ENCODE measurements at places on chromosomes 11 and 22.
A peak's percentile ranks its signal among the peaks of the same experiment; 100 is the strongest.

DNA sequence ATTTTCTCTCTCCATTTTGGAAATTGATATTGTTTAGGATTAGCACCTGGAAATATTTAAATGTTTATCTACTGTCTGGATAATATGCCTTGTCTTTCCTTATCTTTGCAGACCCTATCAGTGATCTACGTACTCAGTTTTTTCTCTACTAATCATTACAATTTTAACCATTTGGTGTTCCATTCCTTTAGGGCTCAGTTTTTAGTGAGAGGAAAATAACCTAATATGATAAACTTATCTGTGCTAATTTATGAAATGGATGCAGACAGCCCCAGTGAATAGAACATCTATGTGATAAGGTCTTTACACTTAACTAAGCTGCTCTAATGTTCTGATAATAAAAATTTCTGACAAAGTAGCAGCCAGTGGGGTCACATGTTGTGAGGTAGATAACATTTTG is 68.5 kb downstream of the SVIP start:
- no peak for DNase-seq

- DNase-seq, result no peak
Observed at GRCh38 chr22:37391702-37392101, 35.6 kb downstream of the ELFN2 start.

- no peak for DNase-seq
Observed at GRCh38 chr11:46920755-46921154, 2.4 kb upstream of the LRP4 start.

GRCh38 chr11:85939099-85940015 is 84.2 kb downstream of the CCDC83 start:
- no peak for DNase-seq

DNA sequence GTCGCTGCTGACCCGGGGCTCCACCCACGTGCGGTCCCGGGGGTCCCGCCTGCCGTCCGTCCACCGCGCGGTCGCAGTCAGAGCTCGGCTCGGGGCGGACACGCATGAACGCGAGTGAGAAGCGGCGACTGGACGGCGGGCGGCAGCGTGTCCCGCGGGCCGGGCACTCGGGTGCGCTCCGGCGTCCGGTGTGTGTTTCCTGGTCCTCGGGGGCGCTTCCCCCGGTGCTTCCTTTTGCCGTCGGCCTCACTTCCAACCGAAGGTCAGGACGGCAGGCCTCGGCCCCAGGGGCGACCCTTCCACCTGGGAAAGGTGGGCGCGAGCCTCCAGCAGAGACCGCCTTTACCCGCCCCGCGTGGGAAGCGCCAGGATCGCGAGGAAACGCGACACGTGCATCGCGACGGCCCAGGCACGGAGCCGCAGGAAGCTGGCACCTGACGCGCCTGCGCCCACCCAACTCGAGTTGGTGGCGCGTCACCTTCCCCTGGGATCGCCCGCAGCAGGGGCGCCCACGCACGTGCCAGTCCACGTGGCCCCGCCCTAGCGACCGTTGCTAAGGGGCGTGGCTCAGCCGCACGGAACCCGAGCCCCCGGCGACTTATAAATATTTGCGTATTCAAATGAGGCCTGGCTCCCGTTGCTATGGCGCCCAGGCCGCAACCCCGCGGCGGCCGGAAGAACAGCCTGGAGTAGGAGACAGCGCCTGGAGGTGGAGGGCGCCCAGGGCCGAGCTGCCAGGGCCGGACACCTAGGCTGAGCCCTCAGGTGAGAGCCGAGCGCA is at the start of gene LRRC56:
TSS of gene LRRC56 (plus strand) at position 687 of the 781 bp plus-strand sequence. CDS start 3,158 bp downstream, outside the sequence.
- peak; percentile 85 for DNase-seq

DNA sequence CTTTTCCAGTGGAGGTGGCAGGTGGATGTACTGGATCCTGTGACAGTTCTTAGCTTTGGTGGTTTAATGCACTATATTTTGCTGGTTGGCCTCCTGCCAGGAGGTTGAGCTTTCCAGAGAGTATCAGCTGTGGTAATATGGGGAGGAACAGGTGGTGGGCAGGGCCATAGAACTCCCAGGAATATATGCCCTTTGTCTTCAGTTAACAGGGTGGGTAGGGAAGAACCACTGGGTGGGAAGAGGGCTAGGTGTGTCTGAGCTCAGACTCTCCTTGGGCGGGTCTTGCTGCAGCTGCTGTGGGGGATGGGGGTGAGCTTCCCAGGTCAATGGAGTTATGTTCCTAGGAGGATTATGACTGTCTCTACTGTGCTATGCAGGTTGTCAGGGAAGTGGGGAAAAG is 203.8 kb downstream of the DLG2 start:
- no peak for DNase-seq

DNA sequence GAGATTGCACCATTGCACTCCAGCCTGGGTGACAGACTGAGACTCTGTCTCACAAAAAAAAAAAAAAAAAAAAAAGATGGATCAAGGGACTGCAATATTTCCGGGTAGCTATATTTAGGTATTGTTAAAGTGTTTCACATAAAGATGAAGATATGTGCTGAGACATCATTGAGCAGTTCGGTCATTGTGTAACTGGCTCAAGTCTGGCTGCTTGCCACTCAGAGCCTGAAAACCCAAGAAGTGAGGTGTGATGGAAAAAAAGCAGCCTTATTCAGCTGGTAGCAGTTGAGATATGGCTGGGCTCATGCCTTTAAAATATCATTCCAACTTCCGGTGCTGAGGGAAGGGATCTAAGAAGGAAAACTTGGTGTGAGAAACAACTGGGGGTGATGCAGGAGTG is 46.9 kb downstream of the LUZP2 start:
- no peak for DNase-seq

DNA sequence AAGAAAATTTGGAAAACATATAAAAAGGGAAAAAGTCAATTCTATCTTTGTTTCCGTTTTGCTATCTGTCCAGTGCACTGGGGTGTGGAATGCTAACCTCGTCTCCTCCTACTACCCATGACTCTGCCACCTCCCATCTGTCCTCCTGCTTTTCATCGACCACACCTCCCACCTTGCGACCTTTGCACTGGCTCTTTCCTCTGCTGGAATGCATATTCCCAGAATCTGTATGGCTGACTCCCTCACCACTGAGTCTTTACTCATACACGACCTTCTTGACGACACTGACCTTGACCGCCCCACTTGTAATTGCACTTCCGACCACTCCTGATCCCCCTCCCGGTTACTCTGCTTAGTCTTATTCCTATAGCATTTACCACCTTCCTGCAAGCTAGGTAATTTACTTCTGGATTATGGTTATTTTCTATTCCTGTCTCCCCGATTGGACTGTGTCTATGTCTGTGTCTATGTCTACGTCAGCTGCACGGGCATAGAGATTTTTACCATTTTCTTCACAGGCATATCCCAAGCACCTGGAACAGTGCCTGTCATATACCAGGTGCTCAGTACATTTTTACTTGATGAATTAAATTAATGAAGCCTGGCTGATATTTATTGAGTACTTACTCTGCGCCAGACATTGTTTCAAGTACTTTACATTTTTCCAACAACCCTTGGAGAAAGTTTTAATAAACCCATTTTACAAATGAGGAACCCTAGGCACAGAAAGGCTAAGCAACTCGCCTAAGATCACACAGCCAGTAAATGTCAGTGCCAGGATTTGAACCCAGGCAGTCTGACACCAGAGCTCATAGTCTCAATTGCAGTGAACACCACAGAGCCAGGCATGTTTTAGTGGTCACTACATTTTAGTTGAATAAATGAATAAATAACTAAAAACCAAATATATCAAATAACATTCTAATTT is 89.3 kb upstream of the SLC22A12 start:
- no peak for DNase-seq

GRCh38 chr11:119726150-119726553 is 2.8 kb downstream of the NECTIN1 start:
- no peak for DNase-seq

DNA sequence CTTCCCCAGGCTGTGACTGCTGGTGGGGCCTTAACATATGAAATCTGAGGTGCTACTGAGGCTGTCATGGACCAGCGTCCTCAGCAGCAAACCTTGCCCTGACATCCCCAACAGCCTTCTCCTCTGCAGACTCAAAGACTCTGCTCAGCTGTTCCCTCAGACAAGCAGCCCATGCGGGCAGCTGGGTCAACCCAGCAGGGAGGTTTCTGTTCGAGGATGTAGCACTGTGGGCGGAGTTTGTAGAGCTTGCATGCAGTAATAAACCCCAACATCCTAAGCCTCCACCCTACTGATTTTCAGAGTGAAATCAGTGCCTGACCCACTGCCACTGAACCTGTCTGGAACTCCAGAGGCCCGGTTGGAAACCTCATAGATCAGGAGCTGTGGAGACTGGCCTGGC is 88.8 kb upstream of the XKR3 start:
- no peak for DNase-seq

DNA sequence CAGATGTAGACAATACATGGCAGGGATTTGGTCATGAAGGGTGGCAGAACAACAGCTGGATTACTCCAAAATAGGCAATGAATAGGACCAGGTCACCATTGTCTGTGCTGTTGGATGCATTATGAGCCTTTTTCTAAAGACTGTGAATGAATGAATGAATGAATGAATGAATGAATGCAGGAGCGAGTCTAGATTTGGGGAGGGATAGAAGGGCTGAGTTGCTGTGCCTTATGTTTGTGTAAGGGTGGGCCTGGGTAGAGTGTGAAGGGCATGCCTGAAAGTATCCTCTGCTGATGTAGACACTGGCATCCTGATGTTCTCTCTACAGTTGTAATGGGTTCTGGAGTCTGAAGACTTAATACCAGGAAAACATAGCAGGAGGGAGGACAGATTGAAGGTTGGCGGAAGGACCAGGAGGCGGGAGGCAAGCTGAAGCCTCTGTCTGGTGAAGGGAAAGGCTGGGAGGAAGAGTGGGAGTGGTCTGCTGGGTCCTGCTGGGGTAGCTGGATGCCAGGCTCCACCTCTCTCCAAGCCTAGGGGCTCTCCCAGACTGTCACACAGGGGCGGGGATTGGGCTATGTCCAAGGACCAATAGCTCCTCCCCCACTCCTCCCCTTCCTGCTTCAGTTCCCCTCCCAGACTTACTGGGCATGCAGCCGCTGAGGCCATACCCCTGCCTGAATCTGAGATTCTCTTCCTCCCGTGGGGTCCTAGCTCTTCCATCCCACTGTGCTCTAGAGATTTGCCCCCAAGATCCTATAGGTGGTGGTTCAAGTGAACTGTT is 4.8 kb downstream of the TRIM3 start:
- peak; percentile 81 for DNase-seq

Data from inflammatory macrophage treated with lipopolysaccharide for 1 hour (primary cell).